Caudate nucleus (tissue), 63 donors: ENCODE measurements at places on chromosomes 12 and 14.

- DNase-seq, result no peak
These were observed 119.2 kb downstream of the NAV3 start for GRCh38 chr12:77949943-77950342.

DNA sequence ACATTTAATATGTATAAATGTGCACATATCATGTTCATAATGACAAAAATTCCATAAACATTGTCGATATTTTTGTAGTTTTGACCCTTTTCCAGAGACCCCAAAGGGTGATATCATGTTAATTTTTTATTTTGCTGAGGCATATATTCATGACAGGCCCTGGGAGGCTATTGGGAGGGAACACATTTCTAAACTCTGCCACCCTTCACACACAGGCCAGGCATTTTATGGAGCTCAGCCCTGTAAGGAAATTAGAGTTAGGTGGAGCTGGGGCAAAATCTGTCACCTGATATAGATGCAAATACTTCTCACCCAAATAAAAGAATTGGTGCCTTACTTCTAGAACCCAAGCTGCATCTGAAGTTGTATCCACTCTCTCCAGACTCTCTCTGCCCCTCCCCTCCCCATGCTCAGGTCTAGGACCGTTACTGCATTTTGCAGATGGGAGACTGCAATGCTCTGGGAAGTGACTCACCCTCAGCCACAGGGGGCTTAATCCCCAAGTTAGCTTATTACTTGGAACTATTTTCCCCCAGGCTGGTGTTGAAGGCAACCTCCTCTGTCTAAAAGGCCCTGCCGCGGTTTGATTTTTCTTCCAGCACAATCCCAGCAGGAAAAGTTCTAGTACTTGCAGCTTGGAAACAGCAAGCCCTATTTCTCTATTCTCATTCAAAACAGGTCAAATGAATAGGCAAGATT, 238.9 kb downstream of the EMP1 start:
- DNase-seq, result no peak

- no peak for DNase-seq
These were observed 79.8 kb upstream of the FSCB start for GRCh38 chr14:44586910-44587309.

DNA sequence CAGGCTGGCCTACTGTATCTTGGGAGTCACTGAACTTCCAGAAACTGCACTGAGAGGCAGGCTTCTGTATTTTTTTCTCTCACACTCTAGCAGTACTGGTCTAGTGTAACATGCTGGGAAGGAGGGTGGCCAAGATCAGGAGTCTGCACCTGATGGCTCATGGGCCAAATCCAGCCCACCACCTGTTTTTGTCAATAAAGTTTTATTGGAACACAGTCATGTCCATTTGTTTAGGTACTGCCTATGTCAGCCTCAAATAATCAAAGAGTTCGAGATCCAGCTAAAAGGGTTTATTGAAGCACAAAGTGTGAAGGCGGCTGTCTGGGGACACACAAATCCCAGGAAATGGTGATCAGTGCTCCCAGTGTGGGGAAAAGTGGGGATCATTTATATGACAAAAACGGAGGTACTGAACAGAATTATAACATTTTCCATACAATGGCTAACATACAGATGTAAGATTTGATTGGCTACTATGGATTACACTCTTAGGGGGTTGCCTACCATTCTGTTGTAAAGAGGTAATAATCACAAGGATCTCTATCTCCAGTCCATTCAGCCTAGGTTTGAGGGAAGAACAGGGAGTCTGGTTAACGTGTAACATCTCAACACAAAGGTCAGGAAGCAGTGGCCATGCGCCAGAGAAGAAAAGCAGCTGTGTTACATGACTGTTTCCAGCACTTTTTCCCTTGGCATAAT, 12.9 kb downstream of the USP30 start:
- DNase-seq, result no peak

- DNase-seq, result no peak
These were observed 62.8 kb upstream of the PRB2 start for GRCh38 chr12:11457996-11458645.

- no peak for DNase-seq
These were observed 447.0 kb downstream of the SLC16A7 start for GRCh38 chr12:60042835-60043234.

DNA sequence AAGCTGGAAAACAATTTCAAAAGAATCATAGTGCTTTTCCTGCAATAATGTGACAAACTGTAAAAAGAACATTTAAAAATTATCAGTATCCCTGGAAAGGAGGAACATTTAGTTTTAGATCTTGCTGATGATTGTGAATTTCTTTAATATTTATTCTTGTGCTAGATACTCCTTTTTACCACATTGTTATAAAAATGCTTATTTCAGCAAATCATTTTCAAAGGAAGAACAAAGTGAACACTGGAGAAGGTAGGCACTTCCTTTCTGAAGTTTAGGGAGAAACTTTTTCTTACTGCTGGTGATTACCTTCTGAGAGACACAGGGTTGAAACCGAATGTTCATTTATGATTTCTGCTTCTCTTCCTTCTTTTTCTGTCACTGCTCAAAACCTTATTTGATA, 45.1 kb upstream of the C12orf75 start:
- DNase-seq, result no peak

- DNase-seq, result no peak
These were observed 29.1 kb downstream of the ZNF664 start for GRCh38 chr12:124002021-124002644.

GRCh38 chr14:102811254-102811963, 34.2 kb downstream of the TRAF3 start:
- no peak for DNase-seq

GRCh38 chr14:22794551-22794951, 20.7 kb downstream of the SLC7A7 start:
- DNase-seq, result no peak

- no peak for DNase-seq
These were observed 46.9 kb upstream of the SLC16A7 start for GRCh38 chr12:59548930-59549329.

DNA sequence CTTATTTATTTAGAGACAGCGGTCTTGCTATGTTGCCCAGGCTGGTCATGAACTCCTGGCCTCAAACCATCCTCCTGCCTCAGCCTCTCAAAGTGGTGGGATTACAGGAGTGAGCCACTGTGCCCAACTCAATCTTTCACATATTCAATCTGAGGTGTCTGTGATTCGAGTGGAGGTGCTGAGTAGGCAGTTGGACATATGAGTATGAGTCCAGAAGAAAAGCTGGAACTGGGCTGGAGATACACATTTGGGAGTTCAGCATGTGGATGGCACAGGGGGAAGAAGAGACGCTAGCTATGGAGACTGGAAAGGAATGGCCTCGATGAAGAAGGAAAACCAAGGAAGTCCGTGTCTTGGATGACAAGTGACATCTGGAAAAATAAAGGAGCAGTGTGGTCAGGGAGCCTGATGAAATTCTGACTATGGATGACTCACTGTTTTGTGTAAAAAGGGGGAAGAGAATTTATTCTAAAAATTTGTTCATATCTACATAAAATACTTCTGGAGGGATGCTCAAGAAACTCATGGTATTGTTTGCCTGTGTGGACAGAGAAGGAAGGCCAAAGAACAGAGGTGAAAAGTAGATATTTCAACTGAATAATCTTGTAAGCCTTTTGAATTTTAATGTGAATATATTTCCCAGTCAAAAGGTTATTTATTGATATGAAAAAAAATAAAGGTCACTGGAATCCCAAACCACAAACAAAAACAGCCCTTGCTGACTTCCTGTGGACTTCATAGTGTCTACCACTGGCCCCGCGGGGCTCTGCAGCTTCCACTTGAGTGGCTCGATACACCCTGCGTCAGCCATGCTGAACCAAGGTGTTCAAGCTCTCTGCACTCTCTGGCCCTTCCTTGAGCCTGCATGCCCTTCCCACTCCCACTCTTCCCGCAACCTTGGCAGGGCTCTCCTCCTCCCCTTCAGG, 8.9 kb upstream of the LTA4H start:
- DNase-seq, result no peak

DNA sequence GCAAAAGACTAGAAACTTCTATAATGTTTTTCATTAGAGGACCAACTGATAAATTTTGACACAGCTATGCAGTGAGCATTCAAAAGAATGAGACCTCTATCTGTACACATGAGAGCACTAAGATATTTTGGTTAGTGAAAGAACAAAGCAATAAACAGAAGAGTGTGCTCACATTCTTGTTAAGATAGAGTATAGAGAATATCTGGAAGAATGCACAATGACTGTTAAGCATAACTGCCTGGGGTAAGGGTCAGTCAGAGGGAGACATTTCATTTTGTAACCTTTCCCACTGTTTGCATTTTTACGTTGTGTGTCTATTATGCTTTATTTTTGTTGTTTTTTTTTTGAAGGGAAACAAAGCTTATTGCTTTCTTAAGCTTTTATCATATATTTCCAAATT, 20.7 kb downstream of the KCNMB4 start:
- DNase-seq, result no peak

DNA sequence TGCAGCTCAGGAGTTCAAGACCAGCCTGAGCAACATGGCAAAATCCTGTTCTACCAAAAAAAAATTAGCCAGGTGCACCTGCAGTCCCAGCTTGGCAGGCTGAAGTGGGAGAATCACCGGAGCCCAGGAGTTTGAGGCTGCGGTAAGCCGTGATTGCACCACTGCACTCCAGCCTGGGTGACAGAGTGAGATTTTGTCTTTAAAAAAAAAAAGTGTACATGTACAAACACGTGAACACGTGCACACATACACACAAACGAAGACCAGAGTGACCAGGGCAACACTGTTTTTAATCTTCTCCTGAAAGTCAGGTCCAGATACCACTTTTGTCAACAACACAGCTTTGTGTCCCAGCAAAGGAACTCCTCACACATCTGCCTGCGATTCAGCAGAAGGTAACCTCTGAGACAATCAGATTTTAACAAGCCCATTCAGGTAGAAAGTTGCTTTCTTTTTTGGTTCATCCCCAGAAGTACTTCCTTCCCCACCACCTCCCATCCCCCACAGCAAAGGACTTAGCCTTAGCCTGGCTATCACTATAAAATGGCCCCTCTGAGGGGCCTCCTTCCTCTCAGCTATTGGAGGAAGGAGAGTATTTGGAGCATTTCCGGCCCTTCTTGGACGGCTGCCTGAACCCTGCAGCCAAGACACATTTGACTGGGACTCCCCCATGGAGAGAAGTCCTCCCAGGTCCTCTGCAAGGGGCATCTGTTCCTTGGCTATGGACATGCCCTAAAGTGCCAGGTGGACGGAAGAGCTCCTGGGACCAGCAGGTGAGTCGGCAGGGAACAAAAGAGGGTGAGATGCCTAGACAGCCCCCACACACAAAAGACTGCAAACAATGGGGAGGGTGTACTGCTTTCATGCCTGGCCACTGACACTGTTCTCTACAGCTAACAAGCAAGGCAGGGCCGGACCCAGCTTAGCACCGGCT, 9.8 kb downstream of the CTDSP2 start:
- DNase-seq, result peak; percentile 44

DNA sequence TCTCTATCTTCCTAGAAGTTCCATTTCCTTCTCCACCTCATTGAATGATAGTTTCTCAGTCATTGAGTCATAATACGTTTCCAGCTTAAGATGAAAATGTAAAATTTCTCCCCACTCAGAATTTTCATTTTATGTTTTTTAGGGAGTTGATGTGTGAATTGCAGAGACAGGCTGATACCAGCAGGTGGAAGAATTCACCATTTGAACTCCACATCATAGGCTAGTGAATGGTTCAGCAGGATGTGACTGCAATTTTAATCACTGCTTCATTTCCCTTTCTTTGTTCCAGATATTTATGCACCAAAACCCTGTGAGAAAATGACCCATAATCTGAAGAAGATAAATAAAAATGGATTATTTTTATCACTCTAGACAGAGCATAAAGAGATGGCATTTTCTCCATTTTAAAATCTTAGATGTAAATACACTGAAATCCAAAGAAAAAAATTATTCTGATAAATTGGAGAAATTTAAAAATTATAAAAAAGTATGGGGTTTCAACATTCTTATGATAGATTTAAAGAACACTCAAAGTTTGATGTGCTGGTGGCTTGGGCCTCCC, 10.6 kb upstream of the PYGL start:
- DNase-seq, result no peak

GRCh38 chr14:76456200-76456599, 80.3 kb downstream of the ESRRB start:
- no peak for DNase-seq

GRCh38 chr12:4807116-4807783, 87.0 kb downstream of the GALNT8 start:
- no peak for DNase-seq

DNA sequence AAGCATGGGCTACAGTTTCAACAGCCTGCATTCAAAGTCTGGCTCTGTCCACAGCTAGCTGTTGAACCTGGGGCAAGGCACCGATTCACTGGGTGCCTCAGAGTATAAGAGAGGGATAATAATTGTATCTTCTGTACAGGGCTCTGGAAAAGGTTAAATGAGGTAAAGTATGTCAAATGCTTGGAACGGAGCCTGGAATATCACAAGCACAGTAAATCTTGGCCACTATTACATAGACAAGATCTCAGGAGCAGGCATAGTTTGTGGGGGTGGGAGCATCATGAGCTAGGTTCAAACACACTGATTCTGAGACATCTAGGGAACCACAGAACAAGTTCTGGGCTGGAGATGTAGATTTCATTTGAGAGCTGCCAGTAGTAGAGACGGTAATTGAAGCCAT, 203.7 kb upstream of the NUDT4 start:
- DNase-seq, result no peak

DNA sequence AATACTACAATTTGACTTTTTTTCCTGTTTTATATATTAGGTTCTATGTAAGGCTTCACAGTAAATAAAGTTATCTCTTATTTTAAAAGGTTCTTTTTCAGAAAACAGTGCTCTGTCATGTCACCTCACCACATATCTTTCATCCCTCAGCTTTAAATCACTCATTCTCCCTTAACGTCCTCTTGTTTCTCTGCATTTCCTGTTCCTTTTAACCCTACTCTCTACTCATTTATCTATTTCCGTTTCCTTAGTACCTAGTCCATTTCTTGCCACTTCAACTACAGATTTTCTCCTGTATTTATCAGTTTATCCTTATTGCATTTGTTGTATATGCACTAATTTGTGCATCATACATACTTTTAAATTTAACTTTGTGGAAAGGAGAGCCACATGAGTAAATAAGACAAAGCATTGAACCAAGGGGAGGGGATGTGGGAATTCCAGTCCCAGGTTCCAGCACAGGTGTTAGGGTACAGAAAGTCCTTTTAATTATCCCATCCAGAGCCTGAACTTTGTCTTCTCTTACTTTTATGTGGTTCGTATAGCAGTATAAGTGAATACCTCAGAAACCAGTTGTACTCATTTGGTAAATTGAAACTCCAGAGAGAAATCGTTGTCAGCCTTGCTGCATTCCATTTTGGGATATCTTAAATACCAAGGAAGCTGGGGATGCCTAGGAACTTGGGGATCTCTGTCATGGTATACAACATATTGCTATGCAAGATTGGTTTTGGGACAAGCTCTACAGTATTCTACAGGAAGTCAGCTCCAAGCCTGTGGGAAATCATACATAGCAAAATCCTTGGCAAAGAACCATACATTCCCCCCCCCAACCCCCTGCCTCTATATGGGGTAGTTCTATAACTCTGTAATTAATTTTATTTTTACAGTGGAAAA, 120.5 kb downstream of the DIP2B start:
- no peak for DNase-seq

DNA sequence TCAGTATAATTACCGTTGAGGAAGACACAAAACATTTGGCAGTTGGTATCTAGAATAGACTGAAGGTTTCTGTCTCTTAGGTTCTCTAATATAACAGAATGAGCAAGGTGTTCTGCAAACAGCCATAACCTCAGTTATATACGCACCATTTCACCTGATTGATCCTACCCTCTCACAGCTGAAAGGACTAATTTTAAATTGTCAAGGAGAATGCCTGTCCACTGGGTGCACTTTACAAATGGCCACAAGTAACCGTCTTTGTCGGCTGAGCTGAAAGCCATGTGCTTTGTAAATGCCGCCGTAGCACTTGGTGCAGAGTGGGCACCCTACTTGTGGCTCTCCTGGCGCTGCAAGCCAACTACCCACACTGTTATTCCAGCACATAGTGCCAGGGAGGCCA, 466.3 kb downstream of the AACS start:
- no peak for DNase-seq
